ENCODE measurements at places on chromosomes 11 and 22.

DNA sequence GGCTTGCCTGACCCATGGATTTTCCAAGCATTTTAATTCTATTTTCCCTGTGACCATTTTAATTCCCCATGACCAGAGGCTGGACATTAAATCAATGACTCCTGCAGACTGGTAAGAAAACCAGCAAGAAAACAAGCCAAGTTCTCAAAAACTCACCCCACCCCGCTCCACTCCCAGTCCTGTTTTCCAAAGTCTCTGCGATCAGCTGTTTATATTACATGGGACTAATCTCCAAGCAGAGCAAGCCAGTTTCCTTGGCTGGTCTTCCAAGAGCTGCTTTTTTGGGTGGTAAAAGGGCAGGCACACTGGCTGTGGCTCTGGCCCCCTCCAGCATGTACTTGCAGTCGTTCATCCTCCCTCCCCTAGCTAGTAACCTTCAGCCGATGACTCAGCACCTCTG is 97.9 kb downstream of the RRAS2 start:
- no peak for DNase-seq

DNA sequence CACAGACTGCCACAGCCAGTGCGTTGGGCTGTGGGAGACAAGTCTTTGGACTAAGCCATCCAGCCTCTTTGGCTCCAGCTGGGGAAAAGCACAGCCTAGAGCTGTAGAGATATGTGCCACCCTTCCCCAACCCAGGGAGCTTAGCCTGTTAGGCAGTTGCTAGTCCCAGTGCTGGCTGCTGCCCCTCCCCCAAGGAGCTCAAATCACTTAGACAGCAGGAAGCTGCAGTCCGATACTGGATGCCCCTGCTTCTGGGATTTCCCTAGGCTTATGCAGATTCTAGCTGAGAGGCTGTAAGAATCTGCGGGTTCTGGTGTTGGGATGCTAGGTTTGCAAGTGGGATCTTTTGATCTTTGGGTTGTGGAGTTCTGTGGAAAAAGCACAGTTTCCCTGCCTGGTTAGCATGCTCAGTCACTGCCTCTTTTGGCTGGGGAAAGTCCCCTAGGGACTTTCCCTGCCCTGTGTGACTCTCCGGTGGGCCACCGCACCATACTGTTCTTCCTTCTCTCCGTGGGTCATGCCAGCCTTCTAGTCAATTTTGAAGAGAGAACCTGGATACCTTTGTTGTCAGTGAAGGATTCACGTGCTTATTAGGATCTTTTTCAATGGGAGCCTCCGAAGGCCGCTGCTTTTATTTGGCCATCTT is 792.0 kb downstream of the KCNA4 start:
- DNase-seq: no peak

- DNase-seq: no peak
Observed at GRCh38 chr11:130548491-130548833, 100.0 kb downstream of the ADAMTS15 start.

DNA sequence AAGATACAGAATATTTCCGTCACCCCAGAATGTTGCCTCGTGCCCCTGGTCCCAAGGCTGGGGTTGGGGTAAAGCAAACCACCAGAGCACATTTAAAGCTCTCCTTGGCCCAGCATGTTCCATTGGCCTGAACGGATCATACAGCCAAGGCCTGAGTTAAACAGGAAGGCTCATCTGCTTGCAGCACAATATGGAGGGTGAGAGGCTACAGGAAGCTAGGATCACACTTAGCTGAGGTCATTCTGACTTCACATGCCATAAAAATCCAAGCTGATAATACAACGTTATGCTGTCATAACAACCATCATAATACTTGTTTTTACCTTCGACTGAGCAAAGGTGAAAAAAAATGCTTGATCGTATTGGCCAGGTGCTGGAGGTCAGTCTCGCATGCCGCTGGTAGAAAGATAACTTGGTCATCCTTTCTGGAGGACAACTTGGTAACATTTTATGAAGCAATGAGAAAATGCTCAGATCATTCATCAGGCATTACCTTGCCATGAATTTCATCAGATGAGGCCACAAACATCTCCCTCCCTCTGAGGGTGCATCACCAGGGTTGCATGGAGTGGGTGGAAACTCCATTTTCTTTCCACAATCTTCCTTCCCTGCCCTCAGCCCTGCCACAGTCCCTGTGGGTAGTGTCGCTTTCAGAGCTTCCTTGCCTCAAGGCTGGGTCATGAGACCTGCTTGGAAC is 31.9 kb upstream of the RTL6 start:
- no peak for DNase-seq

DNA sequence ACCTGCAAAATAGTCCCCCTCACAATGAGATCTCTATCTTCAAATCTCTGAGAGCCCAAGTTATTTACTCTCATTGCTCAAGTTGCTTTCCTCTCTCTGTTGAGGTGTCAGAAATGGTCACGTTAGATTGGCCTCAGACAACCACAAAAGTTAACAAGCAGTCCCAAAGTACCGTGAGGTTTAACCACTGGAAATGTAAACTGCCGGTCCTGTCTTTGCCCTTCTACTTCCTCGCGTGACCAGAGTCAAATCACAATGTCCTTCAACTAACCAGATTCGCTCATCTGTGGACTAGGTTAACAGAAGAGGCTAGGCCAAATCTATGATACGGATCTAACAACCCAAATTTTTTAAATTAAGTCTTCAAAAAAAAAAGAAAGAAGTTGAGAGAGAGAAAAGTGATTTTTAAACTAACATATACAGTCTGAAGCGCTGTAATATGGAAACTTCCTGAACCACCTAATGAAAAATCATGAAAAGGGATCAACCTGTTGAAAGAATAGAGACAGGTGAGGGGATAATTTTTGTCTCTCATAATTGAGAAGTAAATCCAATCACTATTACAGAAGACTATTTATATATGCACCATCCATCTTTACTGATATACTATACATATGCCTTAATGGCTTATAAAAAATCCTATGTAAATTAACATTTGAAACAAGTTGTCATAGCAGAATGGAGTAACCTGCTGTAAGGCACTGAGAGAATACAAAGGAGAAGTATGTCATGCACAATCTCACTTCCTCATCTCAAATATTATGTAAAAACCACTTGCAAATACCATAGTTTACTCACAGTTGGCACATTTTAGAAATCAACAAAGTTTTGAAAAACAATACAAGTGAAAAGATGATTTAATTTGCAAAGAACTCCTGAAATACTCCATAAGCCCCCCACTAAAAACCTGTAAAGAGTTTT is 3.3 kb upstream of the JAML start:
- no peak for DNase-seq

GRCh38 chr11:80495116-80495515 is 1054.3 kb upstream of the TENM4 start:
- DNase-seq: no peak

DNA sequence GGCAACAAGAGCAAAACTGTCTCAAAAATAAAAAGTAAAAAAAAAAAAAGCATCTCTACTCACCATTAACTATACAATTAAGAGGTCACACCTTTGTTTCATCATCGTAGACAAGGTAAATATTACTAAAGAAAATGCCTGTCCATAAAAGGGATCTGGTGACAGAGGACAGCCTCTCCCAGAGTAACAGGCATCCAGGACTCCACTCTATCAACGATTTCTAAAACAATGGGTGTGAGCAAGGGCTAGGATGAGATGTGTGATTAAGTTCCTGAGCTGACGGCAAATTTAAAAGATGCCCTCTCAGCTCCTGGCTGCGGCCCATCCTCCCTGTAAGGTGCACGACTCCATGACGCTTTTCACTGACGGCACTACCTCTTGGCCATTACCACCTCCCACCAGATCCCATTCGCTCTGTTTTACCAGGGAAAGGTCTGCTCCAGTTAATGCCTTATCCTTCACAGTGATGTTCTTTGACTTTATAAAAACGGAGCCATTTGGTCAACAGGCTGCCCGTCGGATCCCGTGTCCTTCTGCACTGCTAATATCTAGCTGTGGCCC is 2.3 kb upstream of the TMEM45B start:
- DNase-seq: no peak

- no peak for DNase-seq
Observed at GRCh38 chr11:91243630-91244029, 981.0 kb upstream of the FAT3 start.

DNA sequence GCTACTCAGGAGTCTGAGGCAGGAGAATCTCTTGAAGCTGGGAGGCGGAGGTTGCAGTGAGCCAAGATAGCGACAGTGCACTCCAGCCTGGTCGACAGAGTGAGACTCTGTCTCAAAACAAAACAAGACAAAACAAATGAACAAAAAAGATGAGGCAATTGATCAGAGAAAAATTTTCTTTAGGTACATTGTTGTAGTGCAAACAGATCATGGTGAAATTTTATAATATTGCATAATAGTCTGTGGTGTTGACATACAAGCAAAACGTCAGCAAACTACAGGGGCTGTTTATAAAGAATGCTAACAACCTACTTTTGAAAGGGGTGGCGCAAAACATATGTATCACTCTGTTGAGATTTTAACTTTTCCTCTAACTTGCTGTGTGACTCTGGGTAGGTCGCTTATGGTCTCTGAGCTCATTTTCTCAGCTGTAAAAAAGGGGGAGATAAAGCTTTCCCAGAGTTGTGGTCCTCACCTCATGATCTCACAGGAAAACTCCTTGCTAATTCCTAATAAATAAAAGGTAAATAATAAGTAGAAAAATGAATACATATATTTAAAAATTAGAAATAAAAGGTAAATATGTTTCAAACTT is 64.8 kb upstream of the NUP160 start:
- DNase-seq: no peak

DNA sequence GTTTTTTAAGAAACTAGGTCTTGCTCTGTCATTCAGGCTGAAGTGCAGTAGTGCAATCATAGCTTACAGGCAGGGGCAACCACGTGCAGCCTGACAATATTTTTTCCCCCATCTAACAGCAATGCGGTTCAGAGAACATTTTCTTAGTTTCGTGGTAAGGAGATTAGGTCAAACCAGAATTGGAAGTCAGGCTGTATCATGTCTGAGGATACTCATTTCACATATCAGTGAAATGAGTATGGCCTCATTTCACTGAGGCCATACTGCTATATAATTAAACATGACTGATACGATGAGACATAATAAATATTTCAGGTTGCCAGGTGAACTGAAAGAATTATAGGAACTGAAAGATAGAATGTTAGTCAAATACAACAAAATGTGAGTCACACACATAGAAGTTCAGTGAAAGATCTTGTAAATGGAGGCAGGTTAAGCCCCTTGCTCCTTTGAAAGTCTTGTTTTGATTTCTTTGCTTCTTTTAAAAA is 32.5 kb upstream of the IZUMO1R start:
- no peak for DNase-seq

DNA sequence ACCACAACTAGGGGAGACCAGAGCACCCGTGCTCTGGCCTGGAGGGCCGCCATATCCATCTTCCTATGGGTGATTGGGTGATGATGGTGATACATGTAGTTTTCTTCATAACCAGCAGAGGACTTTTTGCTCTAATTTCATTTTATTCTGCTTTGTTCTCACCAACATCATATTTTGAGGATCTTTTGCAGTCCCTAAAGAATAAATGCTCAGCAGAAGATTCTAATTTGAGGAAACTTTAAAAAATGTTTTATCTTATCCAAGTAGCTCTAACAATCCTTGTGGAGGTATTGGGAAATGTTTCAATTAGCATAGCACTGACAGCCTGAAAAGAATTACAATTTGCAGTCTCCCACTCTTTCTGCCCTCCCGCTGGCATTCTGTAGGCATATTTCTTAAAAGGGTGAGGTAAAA is 544.0 kb downstream of the NTM start:
- DNase-seq: no peak

DNA sequence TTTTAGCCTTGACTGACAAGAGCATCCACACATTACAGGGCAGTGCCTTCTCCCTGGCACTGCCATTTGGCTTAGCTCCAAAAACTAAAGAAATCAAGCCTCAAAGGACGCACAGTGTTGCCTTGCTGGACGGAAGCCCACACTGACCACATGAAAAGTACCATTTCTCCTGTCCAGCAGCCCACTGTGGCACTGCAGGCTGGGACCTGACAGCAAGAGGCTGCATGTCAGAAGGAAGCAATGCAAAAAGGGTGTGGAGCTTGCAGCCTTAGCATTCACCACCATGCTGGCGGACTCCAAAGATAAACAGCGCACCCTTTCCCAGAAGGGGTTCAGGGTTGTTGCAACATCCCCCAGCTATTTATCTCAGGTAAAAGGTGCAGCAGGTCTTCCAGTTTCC is 109.3 kb upstream of the BMAL1 start:
- DNase-seq: no peak

- DNase-seq: no peak
Observed at GRCh38 chr11:84501750-84502149, 1125.4 kb downstream of the DLG2 start.

GRCh38 chr11:12591706-12592105 is 82.5 kb upstream of the TEAD1 start:
- no peak for DNase-seq

GRCh38 chr11:79441461-79441875 is 638 bp upstream of the TENM4 start:
- DNase-seq: no peak

DNA sequence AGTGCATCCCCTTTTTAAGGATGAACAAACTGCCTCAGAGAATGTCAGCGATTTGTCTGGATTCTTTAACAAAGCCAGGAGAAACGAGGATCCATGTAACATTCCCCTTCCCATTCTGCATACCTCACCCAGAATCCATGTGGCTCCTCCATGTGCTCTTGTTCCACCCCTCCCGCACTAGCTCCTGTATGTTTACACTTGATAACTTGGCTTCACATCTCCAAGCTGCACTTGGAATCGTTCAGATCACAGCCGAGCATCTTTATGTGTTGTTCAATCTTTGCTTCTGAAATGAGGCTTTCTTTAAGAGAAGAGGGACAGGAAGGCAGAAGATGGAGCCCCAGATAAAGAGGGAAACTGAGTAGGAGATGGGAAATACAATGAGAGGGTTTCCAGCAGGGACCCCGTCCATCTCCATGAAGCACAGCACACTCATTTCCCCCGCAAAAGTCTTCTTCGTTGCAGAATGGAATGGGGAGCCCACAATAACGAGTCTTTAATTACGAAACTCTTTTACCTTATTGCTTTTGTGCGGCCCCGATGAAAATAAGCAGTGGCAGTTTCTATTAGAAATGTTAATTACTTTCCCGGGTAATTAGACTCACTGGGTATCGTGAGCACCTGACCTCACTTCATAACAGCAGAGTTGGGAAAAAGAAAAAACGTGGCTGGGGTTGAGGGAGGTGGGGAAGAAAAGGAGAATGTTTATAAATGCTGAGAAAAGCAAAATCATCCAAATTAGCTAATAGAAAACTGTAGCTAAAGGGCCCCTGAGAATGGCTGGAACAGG is 96.8 kb upstream of the ISX start:
- DNase-seq: no peak

DNA sequence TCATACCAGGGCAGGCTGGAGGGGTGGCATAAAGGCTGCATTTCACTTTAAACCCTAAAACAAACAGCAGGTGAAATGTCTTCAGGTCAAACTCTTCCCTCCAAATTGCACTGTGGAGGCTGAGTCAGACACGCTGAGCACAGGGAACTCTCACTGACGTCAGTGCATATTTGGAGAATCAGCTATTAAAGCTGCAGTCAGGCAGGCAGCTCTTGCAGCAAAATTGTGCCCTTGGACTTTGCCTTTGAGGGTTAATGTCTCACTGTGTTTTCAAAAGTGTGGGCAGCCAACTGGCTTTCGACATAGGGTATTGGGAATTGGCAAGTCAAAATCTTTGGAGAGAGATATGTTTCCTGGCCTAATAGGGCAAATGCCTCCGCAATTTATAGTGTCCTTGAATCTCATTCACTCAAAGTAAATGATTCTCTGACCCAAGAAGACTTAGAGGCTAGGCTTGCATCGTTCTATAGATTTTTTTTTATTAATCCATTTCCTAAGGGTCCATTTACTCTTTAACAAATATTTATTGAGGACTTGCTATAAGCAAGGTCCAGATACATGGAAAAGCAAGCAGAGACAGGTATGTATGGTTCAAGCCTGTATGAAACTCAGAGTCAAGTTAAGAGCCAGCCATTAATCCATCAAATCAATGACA is 27.7 kb upstream of the SMCO4 start:
- no peak for DNase-seq

Data from DMS 273 treated with DMSO at 0.1 percent for 48 hours (cell line).